Eye (tissue), 1 donor: ENCODE measurements at places on chromosomes 4 and X.

DNA sequence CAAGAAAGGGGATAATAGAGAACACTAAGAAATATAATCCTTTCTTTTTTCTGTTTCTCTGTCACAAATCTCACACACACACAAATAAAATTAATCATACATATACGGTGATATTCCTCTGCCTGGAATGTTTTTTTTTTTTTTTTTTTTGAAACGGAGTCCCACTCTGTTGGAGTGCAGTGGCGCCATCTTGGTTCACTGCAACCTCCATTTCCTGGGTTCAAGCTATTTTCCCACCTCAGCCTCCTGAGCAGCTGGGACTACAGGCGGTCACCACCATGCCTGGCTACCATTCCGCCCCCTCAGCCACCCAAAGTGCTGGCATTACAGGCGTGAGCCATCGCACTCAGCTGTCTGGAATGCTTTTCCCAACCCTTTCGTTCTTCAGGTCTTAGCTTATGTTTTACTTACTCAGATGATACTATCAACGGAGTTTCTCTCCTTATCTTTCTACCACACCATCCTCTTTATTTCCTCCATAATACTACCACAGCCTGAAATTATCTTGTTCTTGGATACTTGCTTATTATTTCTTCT, 69.3 kb downstream of the ANKRD17 start:
- DNase-seq: no peak

- DNase-seq: no peak
These were observed 469.7 kb upstream of the FGF16 start for GRCh38 chrX:76977452-76977851.

GRCh38 chrX:85429066-85429465, 49.6 kb upstream of the POF1B start:
- no peak for DNase-seq

- no peak for DNase-seq
These were observed 48.6 kb downstream of the RPGR start for GRCh38 chrX:38278682-38279081.

- DNase-seq: no peak
These were observed 35.3 kb upstream of the ADAMTS3 start for GRCh38 chr4:72604324-72604723.

GRCh38 chr4:22323691-22324090, 192.2 kb downstream of the ADGRA3 start:
- DNase-seq: no peak

GRCh38 chrX:46140272-46140671, 404.9 kb downstream of the ZNF674 start:
- no peak for DNase-seq

DNA sequence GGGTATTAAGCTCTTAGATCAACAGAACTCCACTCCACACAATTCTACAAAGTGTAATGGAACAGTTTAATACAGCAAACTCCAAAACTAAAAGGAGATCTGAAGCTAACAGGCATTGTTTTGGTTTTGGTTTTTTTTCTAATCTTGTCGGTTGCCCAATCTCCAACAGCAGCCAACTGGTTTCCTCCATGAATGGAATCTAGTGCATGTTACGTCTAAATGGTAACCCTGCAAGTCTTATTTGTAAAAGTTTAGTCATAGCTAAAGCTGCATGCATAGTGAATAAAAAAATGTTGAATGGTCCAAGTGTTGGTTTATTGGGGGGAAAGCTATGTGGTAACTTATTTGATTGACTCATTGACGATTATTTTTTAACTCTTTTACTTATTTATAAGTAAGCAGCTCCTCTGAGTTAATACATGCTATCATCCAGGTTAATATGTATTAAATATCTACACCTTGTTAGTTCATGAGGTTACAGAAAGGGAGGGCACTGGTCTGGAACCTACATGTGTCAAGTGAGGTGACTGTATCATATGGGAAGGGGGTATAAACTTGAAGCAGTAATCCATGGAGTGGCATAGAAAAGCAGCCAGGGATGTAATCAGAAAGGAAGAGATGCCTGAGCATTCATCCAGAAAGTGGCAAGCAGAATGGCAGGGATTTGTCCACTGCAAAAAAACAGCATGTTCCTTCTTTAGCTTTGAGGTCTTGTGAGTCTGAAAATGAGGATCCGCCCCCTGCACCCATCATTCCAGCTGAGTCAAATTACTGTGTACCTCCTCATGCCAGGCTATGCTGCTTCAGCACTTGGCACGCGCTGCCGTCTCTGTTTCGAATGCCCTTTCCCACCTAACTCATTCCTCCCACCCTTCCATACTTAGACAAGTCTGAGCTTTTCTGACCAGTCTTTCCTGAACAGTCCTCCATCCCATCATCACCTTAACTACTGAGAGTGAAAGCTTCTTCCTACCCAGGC, 81.7 kb downstream of the PDGFC start:
- DNase-seq: no peak

GRCh38 chr4:159141193-159141592, 38.3 kb downstream of the RAPGEF2 start:
- DNase-seq: no peak

GRCh38 chr4:52750819-52751486, at the start of gene ERVMER34-1:
Gene ERVMER34-1, minus strand, starts transcription at chr4:52751425. Its CDS starts 5,905 bp downstream, at chr4:52745520.
- peak; percentile 74 for DNase-seq

DNA sequence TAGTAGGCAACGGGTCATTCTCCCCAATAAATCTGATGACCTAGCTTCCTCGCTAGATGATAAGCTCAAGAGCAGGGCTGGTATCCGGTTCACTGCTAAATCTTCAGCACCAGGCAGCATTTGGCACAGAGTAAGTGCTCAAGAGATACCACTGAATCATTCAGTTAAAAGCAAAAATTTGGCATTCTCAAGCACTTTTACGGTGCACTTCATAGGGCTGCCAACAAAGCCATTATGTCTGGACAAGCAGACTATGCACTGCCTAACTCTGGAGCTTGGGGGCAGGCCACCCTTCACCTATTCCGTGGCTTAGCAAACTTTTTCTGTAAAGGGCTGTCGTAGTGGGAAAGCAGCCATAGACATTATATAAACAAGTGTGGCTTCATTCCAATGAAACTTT, 23.8 kb upstream of the CXorf38 start:
- no peak for DNase-seq

DNA sequence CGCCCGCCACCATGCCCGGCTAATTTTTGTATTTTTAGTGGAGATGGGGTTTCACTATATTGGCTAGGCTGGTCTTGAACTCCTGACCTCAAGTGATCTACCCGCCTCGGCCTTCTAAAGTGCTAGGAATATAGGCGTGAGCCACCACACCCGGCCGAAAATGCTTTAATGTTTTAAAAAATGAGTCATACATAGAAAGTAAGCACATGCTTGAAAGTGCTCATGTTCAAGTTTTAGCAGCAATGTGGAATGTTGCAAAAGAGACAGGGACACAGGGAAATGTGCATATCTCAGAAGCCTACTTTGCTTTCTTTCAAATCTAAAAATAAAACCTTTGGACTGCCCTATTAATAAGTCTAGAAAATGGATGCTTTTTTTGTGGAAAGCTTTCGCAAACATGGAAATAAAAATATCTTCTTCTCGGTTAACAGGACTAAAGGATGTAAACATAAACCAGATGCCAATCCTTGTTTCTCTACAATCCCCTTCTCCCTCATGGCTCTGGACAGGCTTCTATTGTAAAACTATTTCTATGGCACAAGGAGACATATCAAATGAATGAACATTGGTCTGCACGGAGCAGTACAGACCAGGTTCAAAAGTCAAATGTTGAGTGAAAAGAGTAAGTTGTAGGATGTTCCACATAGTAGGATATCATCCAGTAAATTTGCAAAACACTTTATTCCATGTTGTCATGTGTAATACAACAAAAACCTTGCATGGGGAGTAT, 15.0 kb downstream of the MECP2 start:
- DNase-seq: no peak

- no peak for DNase-seq
These were observed 63.2 kb downstream of the FRAS1 start for GRCh38 chr4:78120144-78120880.

DNA sequence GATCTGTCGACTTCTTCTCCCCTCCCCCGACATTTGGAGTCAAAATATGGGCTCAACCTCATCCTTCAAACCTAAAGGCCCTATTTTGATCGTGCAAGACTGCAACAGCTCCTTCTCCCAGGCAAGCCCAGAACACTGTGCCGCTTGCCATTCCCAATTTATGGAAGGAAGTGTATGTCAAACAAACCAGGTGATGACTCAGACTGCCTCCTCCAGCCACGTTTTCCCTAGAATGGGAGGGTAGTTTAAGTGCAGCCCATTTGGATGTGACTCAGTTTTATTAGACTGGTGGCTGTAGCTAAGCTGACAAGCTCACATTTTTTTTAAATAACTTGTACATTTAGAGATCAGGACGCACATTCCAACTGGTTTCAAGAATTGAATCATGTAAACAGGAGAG, 570.4 kb upstream of the DIPK2B start:
- no peak for DNase-seq

GRCh38 chrX:57977992-57978391, 67.7 kb upstream of the ZXDA start:
- DNase-seq: no peak
